ENCODE measurements at places on chromosomes 1 and 21.

DNA sequence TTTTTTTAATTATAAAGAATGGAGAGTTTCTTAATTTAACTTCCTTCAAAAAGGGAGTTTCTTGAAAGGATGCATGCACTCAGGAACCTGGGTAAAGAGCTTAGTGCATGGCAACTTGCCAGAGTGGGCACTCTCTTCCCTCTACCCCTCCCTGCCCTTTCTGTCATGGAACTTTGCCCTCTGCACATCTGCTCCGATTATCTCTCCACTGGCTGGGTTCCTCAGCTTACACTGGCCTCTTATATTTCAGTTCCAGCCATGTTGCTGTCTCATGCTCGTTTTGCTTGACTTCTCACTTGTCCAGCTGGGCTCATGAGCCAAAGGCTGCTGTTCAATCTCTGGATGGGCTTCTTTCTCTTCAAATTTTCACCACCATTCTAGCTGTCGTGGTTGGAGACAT lies 87.0 kb downstream of the NCAM2 start:
- DNase-seq, result no peak

- no peak for DNase-seq
Observed at GRCh38 chr1:55055951-55056631, 16.7 kb downstream of the PCSK9 start.

- DNase-seq, result peak; percentile 92
Observed at GRCh38 chr1:32336963-32337675, 1.1 kb upstream of the MARCKSL1 start.

DNA sequence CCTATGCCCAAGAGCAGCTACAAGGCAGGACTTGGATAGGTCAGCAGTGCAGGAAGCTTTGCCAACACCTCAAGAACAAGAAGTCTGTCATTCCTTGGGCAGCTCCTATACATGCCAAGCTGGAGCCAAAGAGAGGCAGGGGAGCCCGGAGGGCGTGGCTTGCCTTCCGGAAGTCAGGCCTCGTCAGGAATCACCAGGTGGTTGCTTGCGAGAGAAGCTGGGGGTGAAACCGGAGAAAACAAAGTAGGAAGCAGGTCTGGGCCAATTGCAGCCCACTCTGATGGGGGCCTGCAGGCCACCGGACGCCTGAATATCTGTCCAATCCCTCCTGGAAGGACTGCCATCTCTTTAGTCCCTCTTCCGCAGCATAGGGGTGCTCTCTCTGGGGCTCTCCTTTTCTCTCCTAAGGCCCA lies 794 bp upstream of the FAM76A start:
- no peak for DNase-seq

DNA sequence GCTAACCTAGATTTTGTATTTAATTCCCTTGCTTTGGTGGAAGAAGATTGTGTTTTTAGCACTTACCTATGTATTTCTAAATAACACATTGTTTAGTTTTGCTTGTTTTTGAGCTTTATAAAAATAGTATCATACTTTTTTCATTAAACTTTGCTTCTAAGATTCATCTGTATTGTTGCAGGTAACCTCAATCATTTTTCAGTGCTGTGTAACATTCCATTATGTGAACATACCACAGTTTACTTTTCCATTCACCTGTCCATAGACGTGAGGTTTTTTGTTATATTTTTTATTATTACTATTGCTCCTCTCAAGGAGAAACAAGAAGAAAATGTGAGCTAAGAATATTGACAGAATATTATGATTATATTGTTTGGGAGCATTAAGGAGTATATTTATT lies 15.2 kb upstream of the PLEKHO1 start:
- no peak for DNase-seq

GRCh38 chr1:222390181-222390580 lies 157.7 kb downstream of the HHIPL2 start:
- no peak for DNase-seq

DNA sequence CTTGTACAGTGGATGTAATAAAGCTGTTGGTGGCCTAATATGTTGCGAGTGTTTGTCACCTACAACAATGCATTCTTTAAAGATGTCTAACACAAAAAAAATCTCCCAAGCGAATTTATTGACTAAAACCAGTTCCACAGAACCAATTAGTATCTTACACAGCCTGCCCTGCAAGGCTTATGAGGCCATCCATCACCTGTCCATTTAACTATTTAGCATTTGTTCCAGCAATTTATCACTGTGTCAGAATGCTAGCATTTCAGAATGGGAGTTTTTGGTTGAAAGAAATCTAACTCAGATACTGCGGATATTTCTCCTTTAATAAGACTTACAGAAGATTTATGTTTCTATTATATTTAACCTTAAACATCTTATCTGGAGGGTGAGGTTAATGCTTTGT lies 831.1 kb upstream of the PRMT6 start:
- DNase-seq, result no peak

- no peak for DNase-seq
Observed at GRCh38 chr1:196433000-196433399, 175.2 kb downstream of the KCNT2 start.

DNA sequence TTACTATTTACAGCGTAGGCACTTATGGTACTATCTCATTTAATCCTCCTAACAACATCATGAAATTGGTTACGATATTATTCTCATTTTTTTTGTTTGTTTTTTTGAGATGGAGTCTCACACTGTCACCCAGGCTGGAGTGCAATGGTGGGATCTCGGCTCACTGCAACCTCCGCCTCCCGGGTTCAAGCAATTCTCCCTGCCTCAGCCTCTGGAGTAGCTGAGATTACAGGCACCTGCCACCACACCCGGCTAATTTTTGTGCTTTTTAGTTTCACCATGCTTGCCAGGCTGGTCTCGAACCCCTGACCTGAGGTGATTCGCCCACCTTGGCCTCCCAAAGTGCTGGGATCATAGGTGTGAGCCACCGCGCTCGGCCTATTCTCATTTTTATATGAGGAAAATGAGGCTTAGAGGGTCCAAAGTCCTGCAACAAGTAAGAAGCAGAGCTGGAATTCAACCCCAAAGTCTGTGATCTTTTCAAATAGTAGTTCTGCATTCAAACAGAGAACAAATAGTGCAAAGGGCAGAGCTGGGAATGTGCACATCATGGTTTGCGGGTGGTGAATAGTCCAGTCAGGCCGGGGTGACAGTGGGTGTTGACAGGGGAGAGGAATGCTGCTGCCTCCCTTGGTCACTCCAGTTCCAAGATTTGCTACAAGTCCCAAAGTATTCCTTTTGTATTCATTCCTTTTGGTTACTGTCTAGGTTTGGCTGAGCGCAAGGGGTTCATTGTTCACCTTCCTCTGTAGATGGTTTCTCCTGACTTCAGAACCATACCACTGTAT lies 4.6 kb downstream of the PRUNE1 start:
- no peak for DNase-seq

- DNase-seq, result no peak
Observed at GRCh38 chr1:107617456-107617855, 347.5 kb downstream of the VAV3 start.

- no peak for DNase-seq
Observed at GRCh38 chr21:40985370-40985769, 138.4 kb upstream of the DSCAM start.

DNA sequence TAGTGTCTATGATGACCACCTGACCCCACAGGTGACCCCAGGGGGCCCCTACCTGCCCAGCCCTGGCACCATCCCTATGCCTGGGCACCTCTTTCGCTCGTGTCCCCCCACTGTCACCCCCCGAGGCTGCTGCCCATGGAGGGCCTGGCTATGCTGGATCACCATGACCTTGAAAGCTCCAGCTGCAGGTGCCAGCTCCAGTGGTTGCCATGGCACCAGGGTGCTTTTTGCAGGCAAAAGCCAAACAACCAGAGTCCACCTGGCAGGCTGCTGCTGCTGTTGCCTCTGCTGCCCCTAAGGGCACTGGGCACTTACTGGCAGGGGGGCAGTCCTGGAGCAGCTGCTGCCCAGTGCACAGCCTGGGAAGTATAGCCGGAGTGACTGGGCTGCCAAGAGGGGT lies 21.7 kb downstream of the ETNK2 start:
- DNase-seq, result no peak

DNA sequence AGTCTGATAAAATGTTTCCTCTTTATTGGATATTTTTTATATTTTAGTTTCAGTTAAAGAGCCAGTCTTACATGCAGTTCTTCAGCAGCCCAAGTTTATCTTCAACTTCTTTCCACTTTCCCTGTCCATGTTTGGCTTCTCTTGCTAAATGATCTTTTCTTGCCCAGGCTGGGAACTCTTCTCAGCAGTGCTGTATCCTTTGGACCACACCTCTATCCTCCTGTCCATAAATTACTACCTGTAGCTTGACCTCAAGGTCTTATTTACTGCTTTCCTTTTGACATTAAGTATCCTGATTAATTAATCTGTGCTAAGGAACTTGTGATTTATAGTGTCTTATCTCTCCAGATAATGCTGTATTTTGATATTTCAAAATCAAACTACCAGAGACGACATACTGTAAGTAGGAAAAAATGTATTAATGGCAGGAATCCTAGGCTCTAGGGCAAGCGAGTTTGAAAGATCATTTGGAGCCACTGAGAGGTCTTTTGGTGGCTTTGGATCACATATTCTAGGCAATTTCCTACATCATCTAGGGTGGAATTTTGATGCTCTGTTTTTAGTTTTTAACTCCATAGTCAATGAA lies 20.5 kb upstream of the PDC start:
- no peak for DNase-seq

GRCh38 chr1:75334876-75335389 lies 200.7 kb downstream of the LHX8 start:
- no peak for DNase-seq

- peak; percentile 24 for DNase-seq
Observed at GRCh38 chr1:179143322-179143721, 61.5 kb downstream of the TOR3A start.

DNA sequence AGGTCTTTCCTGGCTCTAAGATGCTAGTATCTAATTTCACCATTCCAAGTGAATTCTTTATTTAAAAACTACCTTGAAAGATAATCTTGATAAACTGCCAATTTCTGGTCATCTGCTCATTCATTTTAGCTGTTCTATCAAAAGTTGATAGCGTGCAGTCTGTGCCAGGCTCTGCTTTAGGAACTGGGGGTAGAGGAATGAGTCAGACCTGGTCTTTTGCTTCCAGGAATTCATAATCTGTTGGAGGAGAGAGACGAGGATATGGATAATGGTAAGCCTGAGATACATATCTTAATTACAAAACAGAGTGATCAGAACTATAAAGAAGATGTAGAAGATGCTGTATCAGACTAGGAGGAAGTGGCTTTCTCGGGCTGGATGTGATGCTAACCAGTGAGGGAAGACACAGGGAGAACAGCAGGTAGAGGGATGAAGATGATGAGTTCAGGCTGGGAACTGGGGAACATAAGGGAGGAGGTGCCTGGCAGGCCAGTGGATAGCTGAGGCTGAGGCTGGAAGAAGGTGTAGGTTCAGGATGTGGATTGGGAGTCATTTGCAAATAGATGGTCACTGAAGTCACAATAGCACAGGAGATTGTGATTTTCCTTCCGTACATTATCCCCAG lies 12.3 kb upstream of the PHC2 start:
- DNase-seq, result no peak

GRCh38 chr1:56286506-56286905 lies 292.9 kb downstream of the PLPP3 start:
- DNase-seq, result no peak

GRCh38 chr1:113987259-113987658 lies 8.0 kb downstream of the OLFML3 start:
- DNase-seq, result no peak

- DNase-seq, result peak; percentile 27
Observed at GRCh38 chr21:44301961-44302406, 2.1 kb downstream of the PFKL start.

GRCh38 chr1:119737040-119737682 lies 25.4 kb downstream of the PHGDH start:
- DNase-seq, result peak; percentile 92

DNA sequence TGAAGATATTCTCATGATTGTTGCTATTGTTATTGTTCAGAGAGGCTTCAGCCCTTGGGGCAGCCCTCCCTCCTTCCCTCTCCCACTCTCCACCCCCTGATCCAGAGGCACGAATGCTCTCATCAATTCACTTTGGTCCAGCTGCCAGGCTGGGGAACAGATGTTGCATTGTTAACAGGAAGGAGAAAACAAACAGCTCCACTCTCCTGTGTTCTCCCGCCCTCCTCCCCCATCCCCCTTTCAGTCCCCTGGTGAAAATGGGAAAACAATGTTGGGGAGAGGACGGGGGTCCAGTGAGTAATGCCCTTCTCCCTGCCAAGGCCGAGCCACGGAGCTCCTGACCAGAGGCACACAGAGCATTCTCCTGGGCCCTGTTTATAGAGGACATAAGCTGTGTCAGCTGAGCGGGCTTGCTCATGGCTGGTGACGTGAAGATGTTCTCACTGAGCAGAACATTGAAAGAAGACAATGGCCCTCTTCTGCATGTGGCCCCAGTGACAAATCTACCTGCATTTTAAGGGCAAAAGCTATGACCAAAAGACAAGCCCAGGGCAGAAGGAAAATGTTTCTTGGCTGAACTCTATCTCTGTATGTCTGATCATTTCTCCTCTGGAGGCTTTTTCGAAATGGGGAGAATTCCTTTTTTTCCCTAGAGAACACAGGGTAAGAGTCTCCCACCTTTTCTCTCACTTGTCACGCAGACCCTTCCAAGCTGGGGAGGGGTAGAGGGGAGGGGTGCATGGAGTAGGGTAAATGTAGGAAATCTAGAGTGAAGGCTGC lies 111.7 kb downstream of the GLUL start:
- no peak for DNase-seq

DNA sequence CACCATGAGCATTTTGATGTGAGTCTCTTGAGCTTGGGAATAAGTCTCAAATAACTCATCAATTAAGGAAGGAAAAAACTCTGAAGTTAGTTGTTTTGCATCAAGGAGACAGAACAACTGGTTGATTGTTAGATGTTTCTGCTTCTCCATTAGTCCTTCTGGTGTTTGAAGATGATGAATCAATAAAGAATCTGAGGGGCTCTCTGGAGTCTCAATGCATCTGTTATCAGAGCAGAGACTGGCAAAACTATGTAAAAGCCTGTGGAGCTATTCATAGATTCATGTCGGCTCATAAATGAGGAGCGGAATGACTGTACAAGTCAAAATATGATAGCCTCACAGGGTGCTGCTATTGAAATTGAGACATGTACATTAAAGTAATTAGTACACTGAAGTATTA lies 73.3 kb upstream of the ZC3H11B start:
- no peak for DNase-seq

DNA sequence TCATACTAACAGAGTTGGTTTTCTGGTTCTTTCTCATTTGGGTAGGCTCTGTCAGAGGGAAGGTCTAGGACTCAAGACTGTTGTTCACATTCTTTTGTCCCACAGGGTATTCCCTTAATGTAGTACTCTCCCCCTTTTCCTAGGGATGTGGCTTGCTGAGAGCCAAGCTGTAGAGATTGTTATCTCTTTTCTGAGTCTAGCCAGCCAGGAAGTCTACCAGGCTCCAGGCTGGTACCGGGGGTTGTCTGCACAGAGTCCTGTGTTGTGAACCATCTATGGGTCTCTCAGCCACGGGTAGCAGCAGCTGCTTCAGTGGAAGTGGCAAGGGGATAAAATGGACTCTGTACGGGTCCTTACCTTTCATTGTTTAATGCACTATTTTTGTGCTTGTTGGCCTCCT lies 226.4 kb downstream of the LBR start:
- no peak for DNase-seq

GRCh38 chr1:46061146-46061545 lies 71.3 kb downstream of the PIK3R3 start:
- no peak for DNase-seq
